CD4-positive, alpha-beta T cell (primary cell): ENCODE measurements at places on chromosomes 5 and 9.

- no peak for DNase-seq
Measured at GRCh38 chr9:89048616-89049015, 57.3 kb downstream of the S1PR3 start.

DNA sequence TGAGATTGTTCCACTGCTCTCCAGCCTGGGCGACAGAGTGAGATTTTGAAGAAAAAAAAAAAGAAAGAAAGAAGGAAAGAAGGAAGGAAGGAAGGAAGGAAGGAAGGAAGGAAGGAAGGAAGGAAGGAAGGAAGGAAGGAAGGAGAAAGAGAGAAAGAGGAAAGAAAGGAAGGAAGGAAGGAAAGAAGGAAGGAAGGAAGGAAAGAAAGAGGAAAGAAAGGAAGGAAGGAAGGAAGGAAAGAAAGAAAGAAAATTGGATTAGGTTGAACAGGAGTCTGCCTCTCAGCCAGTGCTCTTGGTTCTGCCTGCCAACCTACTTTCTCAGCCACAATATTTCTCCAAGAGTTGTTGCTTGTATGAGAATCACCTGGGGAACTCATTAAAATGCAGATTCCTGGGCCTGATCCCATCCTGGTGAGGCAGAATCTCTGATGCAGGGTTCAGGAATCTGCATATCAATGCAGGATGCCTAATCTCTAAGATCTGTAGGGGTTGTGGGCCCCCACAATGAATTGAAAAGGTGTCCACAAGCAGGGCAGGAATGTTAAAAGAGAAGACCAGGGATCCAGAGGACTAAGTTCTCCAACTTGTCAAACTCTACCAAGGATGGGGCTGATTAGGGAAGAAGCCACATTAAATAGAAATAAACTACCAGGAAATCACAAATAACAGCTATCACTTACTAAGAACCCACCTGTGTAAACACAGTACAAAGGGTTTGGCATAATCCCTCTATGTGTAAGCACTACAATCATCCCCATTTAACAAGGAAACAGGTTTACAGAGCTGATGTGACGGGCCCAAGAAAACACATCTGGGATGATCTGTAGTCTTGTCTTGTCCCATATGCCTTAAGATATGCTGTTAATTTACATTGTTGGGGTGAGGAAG, 23.4 kb upstream of the GALNT10 start:
- DNase-seq = no peak

DNA sequence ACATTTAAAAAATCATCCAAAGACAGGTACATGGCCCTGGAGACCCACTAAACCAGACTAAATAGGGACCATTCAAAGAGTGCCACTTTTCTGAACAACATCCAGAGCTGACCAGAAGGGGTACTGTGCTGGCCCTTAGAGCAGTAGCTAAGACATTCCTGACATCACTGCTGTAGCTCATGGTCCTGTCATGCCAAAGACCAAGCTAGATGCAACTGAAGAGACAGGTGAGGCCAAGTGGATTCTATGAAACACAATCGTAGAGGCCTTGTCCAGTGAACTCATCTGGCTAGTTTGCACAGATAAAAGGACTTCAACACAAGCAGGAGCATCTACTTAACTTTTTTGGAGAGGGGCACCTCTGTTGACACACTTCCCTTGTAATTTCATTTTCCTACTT, 43.3 kb downstream of the G3BP1 start:
- DNase-seq = no peak

- no peak for DNase-seq
Measured at GRCh38 chr5:140875085-140876065, at the start of gene PCDHA12. Gene PCDHA12, plus strand, starts transcription at chr5:140875308. Its CDS starts 165 bp downstream, at chr5:140875473.

DNA sequence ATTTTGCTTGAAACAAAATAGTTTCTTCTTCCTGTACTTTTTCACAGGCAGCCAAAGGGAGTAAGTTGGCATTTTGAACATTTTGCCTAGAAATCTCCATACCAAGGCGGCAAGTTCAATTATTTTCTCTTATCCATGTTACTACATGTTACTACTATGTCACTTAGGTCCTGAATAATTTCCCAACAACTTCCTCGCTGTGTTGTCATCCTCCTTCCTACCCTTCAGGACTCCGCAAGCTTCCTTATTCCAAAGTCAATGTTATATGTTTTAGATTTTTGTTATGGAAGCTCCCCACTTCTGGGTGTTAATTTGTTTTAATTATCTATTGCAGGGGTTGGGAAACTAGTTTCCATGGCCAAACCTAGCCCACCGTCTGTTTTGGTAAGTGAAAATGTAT, 9.9 kb upstream of the B4GALT1 start:
- DNase-seq = no peak

DNA sequence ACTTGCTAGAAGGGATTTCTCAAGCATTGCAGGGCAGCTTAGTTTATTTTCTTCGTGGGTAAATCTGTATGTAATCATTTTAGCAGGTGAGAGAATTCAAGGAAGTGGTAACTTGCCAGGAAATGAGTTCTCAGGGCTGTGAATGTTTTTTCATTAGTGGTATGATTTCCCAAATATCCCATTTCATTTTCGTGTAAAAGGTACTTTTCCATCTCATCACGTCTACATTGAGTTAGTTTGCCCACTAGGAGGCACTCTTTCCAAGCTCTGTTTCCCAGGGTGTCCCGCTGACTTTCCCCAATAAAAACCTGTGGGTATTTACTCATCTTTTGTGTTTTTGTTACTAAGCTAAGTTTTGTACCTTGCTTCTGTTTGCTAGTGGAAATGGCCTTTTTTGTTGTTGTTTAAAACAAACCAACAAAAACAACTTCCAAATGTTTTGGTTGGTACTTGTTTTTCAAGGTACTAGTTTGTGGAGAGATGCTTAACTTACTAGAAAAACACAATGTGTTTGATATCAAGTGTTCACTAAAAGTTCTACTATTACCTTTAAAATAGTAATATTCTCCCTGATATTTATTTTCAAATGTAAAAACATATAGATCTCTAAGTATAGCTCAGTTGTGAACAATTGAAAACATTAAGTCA, 373.6 kb downstream of the ADGRV1 start:
- peak; percentile 1 for DNase-seq
